Fibroblast of lung (primary cell): ENCODE measurements at places on chromosomes 3 and 15.

GRCh38 chr3:13401149-13401548 is 19.0 kb downstream of the NUP210 start:
- no peak for DNase-seq

DNA sequence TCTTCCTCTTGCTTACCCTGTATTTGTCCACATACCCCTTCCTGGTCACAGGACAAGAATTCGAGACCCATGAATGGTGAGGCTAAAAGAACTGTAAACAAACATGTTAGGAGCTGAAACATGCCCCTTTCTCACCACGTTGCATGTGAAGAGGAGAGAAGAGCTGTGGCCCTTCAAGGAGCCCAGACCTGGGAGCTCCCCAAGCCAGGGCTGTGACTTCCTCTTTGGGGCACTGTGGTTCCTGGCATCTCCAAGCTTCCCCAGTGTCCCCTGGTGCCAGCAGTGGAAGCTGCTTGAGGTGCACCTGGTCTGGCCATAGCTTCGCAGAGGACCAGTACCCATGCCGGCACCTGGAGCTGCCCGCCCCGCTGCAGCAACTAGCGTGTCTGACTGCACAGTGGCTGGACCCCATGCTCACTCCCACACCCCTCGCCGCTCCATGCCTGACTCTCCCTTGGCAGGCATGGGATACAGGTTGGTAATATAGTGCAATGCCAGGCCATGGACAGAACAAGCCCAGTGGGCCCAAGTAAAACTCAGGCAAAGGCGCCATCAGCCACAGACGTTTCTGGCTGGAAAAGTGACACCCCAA is 9.9 kb downstream of the SPCS1 start:
- no peak for DNase-seq

DNA sequence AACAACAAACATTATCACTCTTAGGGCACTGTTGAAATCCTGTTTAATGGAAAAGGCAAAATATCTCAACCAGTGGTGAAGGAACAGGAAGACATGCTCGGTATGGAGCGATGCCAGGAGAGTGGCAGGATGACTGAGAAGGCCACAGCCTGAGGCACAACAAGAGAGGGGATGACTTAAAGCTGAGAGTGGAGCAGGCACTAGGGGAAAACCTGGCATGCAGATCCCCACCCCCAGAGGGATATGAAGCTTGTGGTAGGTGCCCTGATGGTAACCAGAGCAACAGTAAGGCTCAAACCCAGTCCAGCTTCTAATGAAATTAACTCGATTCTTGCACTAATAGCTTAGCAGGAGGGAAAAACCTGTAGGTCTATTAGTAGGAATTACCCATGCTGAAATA is 40.4 kb downstream of the LYSMD4 start:
- DNase-seq, result no peak

DNA sequence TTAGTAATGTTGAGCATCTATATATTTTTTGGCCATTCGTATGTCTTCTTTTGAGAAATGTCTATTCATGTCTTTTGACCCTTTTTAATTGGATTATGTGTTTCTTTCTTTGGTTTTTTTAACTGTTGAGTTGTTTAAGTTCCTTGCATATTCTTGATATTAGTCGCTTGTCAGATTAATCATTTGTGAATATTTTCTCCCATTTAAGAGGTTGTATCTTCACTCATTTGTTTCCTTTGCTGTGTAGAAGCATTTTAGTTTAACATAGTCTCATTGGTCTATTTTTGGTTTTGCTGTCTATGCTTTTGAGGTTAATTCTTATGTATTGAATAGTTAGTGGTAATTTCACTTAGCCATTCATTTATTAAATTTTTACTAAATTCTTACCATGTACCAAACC is 283.8 kb downstream of the ZPLD1 start:
- no peak for DNase-seq

DNA sequence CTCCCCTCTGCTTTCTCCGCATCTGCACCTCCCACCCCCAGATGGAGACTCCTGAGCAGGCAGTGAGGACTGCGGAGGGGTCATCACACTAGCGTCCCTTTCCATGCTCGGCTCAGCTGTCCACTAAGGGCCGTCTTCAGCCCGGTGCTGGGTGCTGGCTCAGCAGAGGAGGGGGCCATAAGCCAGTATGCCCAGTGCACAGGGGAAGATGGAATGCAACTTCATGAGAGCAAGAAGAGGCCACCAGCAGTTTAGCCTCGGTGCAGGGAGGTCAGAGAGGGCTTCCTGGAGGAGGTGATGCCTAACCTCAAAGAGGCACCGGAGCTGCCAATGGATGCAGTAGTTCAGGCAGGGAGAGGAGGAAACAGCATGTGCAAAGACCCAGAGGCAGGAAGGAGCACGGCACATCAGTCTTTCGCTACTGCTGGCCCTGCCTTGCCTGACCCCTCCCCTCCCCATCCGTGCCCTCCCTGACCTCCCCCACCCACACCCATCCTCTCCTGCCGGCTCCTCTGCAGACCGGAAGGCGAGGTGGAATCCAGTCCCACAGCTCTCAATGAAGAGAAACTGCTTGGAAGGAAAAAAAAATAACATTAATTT is 15.2 kb upstream of the PLXND1 start:
- DNase-seq, result no peak

DNA sequence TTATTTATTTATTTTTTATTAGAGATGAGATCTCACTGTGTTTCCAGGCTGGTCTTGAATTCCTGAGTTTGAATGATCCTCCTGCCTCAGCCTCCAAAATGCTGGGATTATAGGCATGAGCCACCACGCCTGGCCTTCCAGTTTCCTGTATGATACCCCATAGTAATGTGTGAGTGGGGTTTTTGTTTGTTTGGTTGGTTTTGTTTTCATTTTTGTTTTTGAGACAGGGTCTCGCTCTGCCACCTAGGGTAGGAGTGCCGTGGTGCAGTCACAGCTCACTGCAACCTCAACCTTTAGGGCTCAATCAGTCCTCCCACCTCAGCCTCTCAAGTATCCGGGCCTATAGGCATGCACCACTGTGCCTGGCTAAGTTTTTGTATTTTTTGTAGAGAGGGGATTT is 30.9 kb downstream of the GOLM2 start:
- DNase-seq, result no peak

- DNase-seq, result peak; percentile 50
Observed at GRCh38 chr3:146581951-146582467, 23.1 kb downstream of the PLSCR5 start.

- no peak for DNase-seq
Observed at GRCh38 chr3:192106543-192106942, 620.8 kb downstream of the FGF12 start.

GRCh38 chr15:40808861-40809450 is 1.7 kb upstream of the DNAJC17 start:
- DNase-seq, result no peak

GRCh38 chr3:71389911-71390573 is 193.5 kb downstream of the FOXP1 start:
- DNase-seq, result peak; percentile 91

DNA sequence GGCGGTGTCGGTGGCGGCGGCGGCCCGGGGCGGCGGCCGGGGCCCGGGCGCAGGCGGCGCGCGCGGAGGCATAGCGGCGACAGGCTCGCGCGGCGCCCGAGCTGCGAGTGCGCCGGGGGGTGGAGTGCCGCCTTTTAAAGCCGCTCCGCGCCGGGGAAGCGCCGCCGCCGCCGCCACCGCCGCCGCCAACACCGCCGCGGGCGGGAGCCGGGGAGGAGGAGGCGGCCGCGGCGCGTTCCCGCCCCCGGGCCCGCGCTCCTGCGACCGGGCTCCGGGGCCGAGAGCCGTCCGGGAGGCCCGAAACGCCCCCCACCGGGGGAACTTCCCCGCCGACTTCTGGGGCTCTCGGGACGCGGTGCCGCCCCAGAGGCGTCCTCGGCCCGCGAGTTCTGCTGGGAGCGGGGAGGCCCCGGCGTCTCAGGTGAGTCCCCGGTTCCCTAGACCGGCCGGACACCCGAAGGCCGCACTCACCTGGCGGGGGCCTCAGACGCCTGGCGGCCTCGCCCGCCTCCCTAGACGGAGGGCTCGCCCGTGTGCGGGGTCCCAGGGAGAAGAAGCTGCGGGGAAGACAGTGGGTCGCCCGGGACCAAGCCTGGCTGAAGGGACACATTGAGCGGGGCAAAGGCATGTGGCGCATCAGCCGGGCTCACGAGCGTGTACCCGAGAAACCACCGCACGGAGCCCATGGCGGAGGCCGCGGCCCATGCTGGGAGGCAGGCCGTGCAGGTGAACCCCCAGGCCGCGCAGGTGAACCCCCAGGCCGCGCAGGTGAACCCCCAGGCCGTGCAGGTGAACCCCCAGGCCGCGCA is at the start of gene PCSK6:
Gene PCSK6, minus strand, starts transcription at position 109 of the 809 bp plus-strand sequence. Its CDS starts 37 bp downstream, at position 72.
- peak; percentile 10 for DNase-seq

DNA sequence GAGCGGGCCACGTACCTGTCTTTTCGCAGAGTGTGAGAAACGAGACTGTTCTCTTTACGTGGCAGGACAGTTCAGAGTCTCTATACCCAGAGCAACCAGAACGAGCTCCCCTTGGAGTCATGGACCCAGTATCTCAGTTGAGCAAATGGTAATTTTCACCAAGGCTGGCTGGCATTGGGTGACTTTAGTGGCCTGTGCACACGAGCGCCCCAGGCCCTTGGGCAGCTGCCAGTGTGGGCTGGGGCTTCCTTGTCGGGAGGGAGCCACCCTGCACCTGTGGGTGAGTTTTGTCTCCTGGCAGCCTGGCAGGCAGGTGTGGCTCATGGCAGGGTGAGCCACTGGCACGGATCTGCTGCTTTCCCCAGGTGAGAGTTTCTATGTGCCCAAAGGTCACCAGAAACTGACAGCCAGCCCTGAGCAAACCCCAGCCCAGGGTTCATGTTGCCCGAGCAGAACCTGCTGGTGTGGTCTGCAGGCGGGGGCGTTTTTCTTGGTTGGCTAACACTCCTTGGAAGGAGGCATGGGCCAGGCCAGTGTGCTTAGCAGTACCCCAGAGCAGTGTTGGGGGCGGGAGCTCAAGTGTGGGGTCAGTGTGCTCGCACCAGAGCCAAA is 135.0 kb downstream of the TJP1 start:
- no peak for DNase-seq

GRCh38 chr3:73070675-73071575 is 9.5 kb downstream of the EBLN2 start:
- DNase-seq, result peak; percentile 85

DNA sequence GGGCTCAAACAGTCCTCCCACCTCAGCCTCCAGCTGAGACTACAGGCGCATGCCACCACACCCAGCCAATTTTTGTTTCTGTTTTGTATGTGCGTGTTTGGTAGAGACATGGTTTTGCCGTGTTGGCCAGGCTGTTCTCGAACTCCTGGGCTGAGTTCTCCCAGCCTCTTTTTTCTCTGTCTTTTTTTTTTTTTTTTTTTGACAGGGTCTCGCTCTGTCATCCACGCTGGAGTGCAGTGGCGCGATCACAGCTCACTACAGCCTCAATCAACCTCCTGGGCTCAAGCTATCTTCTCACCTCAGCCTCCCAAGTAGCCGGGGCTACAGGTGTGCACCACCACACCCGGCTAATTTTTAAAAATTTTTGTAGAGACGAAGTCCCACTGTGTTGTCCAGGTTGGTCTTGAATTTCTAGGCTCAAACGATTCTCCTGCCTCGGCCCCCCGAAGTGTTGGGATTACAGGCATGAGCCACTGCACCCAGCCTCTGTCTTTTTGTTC is 867 bp upstream of the DCAF1 start:
- no peak for DNase-seq

DNA sequence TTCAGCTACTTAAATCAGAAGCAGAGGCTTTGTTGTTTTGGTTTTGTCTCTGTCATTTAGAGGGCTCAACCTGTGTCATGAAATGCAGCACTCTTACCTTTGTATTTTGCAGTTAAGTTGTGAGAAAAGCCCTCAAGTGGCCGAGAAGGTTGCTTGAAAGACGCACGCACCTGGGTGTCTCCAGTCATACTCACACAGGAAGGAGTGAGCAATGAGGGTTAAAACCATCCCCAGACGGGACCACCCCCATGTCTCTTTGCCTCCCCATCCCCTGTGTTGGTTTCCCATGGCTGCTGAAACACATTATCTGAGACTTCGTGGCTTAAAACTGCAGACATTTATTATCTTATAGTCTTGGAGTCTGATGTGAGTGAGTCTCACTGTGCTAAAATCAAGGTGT is 376.1 kb upstream of the CFAP20DC start:
- DNase-seq, result no peak

DNA sequence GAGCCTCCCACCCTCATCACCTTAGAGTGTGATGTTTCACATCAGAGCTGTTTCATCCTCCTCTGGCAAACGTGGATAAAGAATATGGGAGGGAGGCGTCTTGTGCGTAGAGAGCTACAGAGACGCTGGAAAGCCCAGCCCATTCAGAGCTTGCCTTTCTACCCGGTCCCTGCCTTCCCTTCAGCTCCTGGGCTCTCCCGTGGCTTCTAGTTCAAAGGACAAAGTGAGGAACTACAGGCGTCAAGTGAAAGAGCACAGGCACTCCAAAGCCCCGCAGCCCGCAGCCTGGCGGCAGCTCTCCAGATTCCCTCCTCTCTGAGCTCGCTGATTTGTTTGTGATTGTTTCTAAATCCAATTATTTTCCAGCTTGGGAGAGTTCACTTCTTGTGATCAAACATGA is 197.1 kb upstream of the IGF1R start:
- no peak for DNase-seq

- peak; percentile 48 for DNase-seq
Observed at GRCh38 chr3:187744169-187745151, 808 bp downstream of the BCL6 start.

GRCh38 chr15:25883463-25884259 is 20.5 kb upstream of the ATP10A start:
- DNase-seq, result peak; percentile 61

DNA sequence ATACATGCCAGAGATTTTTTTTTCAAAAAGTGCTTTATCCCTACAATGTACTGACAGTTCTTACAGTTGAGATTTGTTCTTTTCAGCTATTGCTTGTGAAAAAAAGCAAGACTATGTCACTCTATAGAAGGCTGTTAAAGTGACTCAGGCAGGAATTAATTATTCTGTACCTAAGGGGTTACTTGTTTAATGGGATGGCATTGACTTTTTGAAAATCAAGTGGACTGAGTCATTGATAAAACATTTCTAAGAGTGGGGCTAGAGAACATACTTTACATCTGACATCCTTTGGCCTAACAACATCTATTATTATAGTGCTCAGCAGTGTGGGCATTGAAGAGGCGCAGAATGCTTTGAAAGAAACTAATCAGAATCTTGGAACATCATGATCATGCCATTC is 34.3 kb downstream of the INTS14 start:
- DNase-seq, result peak; percentile 91

- no peak for DNase-seq
Observed at GRCh38 chr3:107516475-107516874, 6.3 kb upstream of the BBX start.

DNA sequence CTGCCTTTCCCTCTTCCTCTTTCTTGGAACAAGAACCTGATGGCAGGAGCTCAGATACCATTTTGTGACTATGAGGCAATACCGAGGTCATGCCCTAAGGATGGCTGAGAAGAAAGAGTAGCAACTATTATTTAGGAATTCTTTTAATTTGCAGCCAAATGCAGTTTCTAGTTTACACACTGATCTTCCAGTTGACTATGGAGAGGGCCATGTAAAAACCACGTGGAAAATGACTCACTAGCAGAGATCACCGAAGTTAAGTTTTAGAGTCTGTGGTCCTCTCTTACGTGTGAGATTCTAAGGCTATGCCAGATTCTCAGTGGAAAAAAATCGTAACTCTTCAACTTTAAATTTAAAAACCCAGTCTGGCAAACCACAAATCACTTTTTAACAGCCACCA is 7.8 kb downstream of the BNC1 start:
- peak; percentile 77 for DNase-seq

- DNase-seq, result no peak
Observed at GRCh38 chr15:61080221-61081026, 148.7 kb downstream of the RORA start.

- peak; percentile 38 for DNase-seq
Observed at GRCh38 chr3:119524931-119525662, 26.8 kb downstream of the TIMMDC1 start.

- DNase-seq, result no peak
Observed at GRCh38 chr3:124885466-124886167, 1.5 kb downstream of the ITGB5 start.
